ENCODE measurements at places on chromosomes 1 and 21.

DNA sequence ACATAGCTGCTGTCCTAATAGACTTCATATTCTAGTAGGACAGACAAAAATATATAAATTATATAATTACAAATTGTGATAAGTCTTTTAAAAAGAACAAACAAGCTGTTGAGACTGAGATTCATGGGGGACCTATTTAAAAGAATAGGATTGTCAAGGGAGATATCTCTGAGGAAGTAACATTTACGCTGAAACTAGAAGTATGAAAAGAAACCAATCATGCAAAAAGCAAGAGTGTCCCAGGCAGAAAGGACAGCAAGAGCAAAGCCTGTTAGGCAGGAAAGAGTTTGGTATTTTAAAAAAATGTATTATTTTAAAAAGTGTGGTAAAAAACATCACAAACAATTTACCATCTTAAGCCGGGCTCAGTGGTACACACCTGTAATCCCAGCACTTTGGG, 9.1 kb upstream of the METTL13 start:
- DNase-seq: no peak

- no peak for DNase-seq
Observed at GRCh38 chr1:29969576-29969975, 733.3 kb downstream of the PTPRU start.

DNA sequence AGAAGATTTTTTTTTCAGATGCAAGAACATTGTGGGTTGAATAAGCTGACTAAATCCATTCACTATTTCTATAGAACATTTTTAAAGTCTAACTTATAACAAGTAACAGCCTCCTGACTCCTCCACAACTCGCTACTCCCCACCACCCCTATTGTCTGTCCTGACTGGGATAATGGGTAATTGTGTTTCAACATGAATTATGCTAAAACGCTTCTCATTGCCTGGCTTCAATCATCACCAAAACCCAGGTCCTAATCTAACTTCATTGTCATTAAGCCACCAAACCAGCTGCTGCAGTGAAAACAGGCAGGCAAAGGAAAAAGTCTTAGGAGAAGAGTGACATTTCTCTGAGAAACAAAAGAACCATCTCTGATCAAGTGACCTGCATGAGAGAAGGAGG, 30.0 kb downstream of the TNR start:
- DNase-seq: no peak

DNA sequence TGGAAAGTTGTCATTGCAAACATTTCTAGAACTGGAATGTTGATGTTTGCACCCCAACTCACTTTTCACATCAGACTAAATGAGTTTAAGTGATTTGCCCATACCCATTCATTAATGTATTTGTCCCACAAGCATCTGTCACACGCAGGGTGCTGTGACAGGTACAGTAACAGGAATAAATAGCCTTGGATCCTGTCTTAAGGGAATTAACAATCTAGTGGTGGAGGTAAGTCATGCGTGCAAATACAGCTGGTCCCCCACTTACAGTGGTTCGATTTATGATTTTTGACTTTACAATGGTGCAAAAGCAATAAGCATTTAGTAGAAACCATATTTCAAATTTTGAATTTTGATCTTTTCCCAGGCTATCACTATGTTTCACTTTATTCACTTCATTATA, 17.5 kb upstream of the PRDM2 start:
- no peak for DNase-seq

- no peak for DNase-seq
Observed at GRCh38 chr1:228180271-228180958, 14.8 kb downstream of the IBA57 start.

- DNase-seq: no peak
Observed at GRCh38 chr1:242425232-242425631, 99.3 kb downstream of the PLD5 start.

- DNase-seq: no peak
Observed at GRCh38 chr1:226676381-226676780, 62.7 kb downstream of the ITPKB start.

- DNase-seq: no peak
Observed at GRCh38 chr21:31530897-31531705, 128.4 kb upstream of the SOD1 start.

GRCh38 chr1:29245876-29246275, 9.6 kb downstream of the PTPRU start:
- no peak for DNase-seq

DNA sequence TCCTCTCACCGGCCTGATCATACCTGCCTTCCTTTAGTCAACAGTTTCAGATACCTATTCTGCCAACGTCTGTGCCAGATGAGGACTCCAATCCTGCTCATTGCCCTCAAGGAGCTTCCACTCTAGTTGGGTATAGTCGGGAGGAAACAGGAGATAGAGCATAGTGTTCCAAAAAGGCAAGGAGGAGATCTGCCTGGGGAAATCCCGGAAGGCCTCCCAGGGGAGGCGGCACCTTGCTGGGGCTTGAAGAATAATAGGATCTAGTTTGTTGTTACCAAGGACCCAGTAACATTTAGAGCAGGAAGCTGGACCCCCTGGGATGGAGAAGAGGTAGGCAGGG, 12.3 kb downstream of the LDLRAP1 start:
- DNase-seq: no peak

- DNase-seq: no peak
Observed at GRCh38 chr1:232765542-232765941, 39.7 kb upstream of the MAP10 start.

GRCh38 chr1:203776636-203777035, 11.7 kb downstream of the LAX1 start:
- no peak for DNase-seq

DNA sequence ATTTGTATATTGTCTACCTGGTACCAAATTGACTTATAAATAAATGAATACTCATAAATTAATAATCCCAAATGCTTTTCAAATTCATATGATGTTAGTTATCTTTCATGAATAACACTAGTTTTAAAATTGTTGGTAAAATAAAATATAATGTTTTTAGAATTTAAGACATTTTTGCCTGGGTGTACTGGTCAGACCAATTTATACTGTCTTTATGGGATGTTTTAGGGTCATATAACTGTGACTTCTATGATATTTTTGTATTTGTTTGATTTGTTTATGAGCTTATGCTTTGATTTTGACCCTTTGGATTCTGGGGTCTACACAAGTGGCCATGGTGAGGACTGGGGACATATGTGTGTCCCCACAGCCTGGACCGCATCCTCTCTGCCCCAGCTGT, 54.1 kb upstream of the KLHDC7A start:
- DNase-seq: no peak

DNA sequence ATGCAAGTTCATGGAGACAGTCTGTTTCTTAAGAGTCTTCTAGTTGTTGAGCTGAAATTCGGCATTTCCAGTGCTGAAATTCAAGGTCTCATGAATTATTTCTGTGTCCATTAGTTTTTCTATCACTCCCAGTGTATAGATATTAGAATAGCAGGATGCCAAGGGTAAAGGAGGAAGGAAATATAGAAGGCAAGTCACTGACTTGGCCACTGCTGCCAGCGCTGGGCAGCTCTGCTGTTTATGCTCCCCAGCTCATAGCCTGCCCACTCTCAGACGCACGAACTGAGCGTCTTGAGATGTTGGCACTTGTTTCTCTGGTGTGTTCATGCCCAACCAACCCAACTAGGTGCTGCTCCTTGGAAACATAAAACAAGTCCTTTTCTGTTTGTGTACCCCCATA, 110.1 kb downstream of the SLC45A1 start:
- DNase-seq: peak; percentile 44

GRCh38 chr1:116927049-116927798, 17.5 kb downstream of the PTGFRN start:
- no peak for DNase-seq

- peak; percentile 27 for DNase-seq
Observed at GRCh38 chr21:26719750-26720149, 125.5 kb downstream of the ADAMTS1 start.

GRCh38 chr1:156921053-156921529, 659 bp downstream of the LRRC71 start:
- DNase-seq: no peak

DNA sequence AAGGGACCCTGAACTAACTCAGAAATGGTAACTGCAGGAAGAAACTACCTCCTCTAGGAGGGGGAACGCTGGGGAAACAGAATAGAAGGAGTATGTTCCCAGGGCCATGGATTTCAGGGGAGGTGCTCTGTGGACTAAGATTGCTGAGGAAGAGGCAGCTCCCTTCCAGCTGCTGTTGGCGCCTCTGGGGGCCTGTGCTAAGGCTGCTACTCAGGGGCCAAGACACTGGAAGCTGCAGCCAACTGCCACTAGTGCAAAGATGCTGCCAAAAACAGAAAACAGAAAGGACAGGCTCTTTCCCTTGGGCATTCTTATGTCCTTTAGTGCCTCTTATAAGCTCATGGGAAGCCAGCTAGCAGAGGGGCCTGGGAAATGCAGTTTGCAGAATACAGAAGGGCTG, 58.0 kb upstream of the SGIP1 start:
- peak; percentile 49 for DNase-seq

DNA sequence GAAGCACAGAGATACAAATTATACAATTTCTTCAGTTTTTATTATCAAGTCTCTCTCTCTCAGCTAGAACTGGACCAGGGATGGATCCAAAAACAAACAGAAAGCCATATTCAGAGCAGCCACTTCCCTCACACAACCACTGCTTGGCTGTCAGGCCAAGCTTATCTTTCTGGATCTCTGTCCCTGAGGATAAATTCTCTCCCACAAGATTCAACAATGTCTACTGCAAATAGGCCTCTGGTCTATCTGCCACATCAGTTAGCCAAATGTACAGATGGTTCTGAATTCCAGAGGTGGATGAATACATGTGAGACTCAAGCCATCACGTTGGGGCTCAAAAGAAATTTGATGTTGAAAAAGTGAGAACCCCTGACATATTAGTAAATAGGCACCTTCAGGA, 350.9 kb downstream of the LTN1 start:
- DNase-seq: no peak

DNA sequence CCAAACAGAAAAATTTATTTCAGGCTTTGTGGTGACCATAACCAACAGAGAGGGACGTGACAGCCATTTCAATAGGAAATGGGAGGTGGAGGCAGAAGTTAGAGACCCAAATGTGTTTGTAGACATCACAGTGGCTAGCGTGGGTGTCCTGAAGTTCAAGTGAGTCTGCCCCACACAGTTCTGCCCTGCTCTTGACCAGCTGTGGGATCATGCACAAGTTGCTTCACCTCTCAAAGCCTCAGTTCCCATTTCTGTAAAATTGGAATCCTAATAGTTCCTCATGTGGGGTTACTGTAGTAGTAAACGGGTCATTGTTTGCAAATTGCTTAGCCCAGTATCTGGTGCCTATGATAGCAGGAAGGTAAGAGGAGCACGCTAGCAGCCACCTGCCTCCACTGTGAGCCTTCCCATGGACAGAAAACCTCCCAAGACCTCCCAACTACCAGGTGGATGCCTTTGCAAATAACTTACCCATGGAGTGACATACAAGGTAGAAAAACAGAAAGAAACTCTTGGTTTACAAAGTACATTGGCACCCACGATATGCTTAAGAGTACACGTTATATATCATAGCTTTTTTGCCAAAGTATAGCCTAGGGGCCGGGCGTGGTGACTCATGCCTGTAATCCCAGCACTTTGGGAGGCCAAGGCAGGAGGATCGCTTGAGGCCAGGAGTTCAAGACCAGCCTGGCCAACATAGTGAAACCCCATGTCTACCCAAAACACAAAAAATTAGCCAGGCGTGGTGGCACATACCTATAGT, 29.1 kb downstream of the FHAD1 start:
- DNase-seq: no peak

GRCh38 chr1:234896477-234897389, 231.9 kb downstream of the TOMM20 start:
- no peak for DNase-seq

DNA sequence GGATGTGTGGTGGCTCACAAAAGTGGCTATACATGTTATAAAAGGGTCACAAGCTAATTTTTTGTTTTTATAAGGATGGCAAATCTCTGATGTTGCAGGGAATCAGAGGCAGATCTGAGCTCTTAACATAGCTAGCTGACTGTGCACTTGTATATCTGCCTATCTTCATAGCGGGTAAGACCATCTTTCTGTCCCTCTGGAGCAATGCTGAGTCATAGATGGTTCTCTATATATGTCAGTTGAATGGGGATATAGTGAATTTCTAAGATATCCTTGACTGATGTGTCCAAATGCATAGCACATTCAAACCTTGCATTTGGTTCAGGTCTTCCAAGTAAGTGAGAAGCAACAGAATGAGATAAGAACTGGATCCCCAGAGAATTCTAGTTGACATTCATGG, 272.6 kb upstream of the PROX1 start:
- no peak for DNase-seq

GRCh38 chr1:205189131-205189530, 22.4 kb downstream of the DSTYK start:
- no peak for DNase-seq

GRCh38 chr21:46206163-46207005, 22.1 kb upstream of the SPATC1L start:
- no peak for DNase-seq

DNA sequence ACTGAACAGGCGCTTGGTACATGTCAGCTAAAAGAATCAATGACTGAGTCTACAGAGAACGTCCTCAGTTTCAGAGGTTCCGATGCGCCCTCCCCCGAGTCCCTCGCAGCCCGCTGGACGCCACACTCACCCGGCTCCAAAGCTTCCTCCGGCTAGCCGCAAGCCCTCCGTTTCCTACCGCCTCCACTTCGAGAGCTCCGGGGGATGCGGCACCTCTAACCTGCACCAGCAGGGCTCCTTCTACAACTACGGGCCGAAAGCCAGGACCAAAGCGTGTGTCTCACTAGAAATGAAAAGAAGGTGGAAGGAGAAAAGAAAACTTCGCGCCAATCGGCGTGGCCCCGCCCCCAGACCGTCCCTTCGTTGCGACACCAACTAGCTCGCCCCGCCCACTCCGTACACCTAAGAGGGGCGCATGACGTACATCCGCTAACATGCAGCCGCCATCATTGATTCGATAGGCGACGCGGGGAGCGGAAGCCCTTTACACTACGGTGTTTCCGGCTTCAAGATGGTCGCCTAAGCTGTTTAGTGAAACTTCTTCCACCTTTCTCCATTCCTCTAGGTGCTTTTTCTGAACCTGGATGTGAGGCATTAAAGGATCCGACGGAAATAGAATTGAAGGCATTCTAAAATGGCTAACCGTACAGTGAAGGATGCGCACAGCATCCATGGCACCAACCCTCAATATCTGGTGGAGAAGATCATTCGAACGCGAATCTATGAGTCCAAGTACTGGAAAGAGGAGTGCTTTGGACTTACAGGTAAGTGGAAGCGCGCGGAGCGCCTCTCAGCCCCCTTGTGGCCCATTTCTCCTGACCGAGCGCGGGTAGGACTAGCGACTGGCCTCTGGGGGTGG, at the start of the genes ORC1 and PRPF38A:
TSS of gene ORC1 (minus strand) at position 308 of the 859 bp plus-strand sequence. CDS start 2,200 bp downstream, outside the sequence.
TSS of gene PRPF38A (plus strand) at position 487 of the 859 bp plus-strand sequence. CDS start at position 635, 148 bp downstream.
- peak; percentile 97 for DNase-seq

DNA sequence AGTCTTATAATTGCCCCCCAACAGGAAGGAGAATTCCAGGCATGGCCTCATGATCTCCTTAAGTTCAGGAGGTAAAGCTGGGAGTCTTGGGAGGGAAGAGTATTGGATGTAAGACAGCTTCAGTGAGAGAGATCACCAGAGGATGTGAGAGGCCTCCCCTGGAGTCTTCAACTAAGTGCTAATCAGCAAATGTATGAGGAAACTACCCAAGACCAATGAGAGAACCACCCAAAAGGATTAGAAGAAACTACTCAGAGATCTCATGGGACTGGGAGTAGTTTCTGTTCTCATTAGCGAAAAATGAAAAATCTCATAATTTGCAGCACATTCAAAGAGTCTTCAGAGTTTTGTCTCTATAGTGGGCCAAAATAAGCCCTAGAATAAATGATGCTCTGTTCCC, 36.6 kb upstream of the WNT2B start:
- no peak for DNase-seq
